ENCODE measurements at places on chromosomes 12 and 14. TPM values are rescaled to one million over a fixed set of nuclear protein-coding genes. Genes with fewer than 3 reads are reported as not detected.

DNA sequence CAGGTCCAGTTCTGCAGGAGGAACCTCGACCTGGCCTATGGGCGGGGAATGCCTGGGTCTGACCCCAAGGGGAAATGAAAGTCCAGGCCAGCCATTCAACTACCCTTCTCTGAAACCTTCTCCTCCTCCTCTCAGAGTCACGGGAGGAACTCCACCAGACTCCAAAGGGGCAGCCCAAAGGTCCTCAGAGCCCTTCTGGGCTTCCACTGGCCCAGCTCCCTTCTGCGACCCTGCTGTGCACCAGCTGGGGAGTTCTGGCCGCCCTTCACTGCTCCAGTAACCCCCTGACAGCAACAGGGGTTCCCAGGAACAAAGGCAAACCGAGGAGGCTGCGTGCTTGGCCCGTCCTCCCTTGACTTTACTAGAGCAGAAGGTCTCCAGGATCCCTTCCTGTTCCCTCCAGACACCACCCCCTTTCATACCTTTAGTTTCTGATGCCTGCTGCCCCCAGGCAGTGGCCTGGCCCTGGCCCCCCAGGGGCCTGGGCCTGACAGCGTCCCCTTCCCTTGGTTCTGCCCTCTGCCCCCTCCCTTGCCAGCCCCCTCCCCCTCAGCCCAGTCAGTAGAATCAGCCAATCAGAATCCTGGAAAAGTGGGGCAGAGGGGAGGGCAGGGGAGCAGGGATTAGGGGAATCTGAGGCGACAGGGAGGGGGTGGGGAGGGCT, 850 bp upstream of the ZNF385A start:
- no peak for DNase-seq

DNA sequence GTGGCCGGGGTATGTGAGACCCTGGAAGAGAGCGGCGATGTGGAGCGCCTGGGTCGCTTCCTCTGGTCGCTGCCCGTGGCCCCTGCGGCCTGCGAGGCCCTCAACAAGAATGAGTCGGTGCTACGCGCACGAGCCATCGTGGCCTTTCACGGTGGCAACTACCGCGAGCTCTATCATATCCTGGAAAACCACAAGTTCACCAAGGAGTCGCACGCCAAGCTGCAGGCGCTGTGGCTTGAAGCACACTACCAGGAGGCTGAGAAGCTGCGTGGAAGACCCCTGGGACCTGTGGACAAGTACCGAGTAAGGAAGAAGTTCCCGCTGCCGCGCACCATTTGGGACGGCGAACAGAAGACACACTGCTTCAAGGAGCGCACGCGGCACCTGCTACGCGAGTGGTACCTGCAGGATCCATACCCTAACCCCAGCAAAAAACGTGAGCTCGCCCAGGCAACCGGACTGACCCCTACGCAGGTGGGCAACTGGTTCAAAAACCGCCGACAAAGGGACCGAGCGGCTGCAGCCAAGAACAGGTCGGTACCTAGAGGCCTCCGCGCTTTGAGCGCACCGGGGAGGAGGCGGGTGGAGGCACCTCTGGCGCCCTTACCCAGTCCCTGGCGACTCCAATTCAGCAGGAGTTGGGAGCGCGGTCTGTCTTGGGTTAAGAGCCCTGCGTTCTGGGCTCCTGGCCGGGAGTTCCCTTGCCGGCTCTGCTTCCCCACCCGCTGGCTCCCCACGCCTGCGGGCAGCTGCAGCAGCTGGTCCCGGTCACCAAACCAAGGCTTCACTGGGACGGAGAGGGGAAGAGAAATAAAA, 700 bp downstream of the SIX6 start:
- no peak for DNase-seq

GRCh38 chr12:32549675-32550079, 129.4 kb upstream of the DNM1L start:
- no peak for DNase-seq

- peak; percentile 45 for DNase-seq
These were observed 51.4 kb downstream of the FBXW8 start for GRCh38 chr12:116962197-116962596.

GRCh38 chr12:12051668-12052067, 19.1 kb upstream of the BCL2L14 start:
- DNase-seq, result no peak

DNA sequence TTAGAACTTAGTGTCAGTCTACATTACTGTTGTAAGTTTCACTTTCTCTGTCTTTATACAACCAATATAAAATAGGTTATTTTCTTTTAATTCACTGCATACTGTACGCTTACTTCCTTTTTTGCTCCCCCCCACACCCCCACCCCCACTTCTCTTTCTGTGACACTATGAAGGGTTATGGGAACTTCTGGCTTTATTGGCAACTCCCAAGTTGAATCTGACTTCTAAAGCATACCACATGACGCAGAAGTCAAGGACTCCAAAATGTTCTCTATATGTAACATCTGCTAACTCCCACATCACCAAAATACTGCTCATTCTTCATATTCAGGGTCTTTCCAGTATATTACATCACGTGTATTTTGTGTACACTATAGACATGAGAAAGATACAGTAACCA, 81.2 kb upstream of the ATXN7L3B start:
- DNase-seq, result no peak

Gene LMNTD1
- not detected for total RNA-seq

- no peak for DNase-seq
These were observed 593 bp downstream of the CFL2 start for GRCh38 chr14:34713681-34714319.

GRCh38 chr14:78752518-78753188, 582.5 kb downstream of the NRXN3 start:
- DNase-seq, result no peak

- DNase-seq, result no peak
These were observed 200.2 kb upstream of the NUDT4 start for GRCh38 chr12:93177208-93178153.

DNA sequence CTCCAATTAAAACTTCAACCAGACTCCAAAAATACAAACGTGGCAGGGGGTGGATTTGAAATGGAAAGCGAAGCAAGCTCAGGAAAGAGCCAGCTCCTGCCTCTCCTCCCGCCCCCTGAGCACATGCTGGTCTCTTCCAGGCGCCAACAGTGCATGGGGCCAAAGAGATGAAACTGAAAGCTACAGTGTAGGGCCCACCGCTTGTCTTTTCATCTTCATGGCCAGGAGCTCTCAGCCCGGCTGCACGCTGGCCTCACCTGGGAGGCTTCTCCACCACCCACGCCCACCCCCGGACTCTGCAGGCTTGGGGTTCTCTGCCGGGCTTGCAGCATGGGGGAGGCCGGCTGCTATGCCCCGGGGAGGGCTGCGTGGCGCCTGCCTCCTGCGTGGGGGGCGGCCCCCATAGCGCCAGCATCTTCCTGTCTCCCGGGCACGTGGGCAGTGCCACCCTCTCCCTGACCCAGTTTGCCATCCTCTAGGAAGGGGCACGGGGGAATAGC, 2.0 kb downstream of the RIMBP2 start:
- no peak for DNase-seq

GRCh38 chr12:108046135-108046534, 83.0 kb upstream of the WSCD2 start:
- no peak for DNase-seq

- no peak for DNase-seq
These were observed 49.8 kb downstream of the NOC4L start for GRCh38 chr12:132194056-132194455.

GRCh38 chr14:20418501-20418909, 5.2 kb upstream of the TEP1 start:
- no peak for DNase-seq

Gene LBHD2
- total RNA-seq, result not detected

Gene CCDC177
- total RNA-seq, result not detected

DNA sequence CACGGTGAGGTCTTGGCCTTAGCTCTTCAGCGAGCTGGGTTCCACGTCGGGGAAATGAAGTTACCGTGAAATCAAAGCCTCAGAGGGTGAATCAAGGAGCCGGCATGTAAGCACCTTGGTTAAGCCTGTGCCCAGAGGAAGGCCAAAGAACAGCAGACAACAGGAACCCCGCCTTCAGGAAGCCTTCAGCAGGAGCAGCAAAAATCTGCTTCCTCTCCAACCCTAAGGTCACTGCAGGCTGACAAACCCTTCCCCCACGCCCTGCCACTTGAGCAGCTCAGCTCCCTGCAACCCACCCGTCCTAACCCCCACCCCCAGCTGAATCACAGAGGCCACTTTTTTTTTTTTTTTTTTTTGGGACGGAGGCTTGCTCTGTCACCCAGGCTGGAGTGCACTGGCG, 72.9 kb upstream of the LTA4H start:
- DNase-seq, result peak; percentile 52

DNA sequence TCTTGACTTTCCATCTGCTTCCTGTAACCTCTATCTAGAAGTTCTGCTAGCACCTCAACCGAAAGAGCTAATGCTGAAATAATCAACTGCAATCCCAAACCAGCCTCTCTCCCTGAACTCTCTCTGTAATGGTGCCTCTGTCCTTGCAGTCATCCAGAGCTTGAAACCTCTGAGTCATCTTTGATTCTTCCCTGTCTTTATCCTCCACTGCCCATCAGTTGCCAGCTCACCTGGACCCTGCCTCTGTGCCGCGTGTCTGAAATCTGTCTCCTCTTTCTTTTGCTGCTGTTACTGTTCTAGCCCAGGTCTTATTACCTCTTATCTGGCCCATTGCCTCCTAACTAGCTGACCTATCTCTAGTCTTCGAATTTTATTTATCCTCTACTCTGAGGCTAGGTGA, 15.5 kb downstream of the CLSTN3 start:
- DNase-seq, result no peak

GRCh38 chr12:31371256-31371620, 45.3 kb upstream of the SINHCAF start:
- no peak for DNase-seq

DNA sequence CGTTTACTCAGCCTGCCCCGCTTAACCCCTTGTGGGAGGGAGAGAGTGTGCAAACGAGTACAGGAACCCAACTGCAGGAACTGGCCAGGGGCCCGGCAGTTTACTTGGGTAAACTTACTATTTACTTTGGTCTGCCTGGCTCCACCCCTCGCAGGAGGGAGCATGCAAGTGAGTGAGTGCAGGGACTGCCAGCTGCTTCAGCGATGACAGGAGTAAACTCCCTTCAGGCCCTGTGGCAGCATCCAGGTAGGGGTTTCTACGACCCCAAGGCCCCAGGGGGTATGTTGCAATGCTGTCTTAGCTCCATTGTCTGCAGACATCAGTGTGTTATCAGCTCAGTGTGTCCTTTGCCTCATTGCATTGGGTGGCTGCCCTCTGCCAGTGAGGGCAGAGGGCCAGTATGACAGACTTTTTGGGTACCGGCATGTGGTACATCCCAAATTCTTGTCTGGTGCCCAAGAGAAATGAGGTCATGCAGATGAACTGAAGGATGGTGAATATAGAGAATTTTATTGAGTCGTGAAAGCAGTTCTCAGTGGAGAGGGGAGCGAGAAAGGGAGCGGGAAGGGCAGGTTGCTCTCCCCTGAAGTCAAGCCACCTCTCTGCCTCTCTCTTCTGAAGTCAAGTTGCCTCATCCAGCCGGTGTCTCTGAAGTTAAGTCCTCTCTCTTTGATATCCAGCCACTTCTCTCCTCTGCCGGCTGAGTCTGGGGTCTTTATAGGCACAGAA, 181.8 kb downstream of the FUT8 start:
- DNase-seq, result no peak

DNA sequence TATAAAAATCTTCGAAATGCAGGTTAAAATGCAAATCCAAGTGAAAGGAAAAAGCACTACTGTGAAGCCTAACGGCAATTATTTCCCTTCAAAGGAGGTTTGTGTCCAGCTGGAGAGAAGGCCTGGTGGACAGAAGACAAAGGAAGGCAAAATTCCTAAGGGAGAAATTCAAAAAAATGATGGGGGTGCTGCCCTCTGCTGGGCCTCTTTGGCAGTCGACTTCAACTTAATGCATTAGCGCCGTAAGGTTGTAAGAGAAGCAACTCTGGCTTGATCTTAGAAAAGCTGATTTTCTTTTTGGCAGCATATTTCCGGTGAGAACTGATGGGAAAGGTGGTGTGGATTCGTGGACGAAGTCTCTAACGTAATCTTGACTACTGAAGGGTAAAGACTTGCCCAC, 34.3 kb upstream of the CHFR start:
- no peak for DNase-seq

Gene GPR135
- 1.3 TPM for total RNA-seq

- DNase-seq, result peak; percentile 92
These were observed 17.0 kb downstream of the RHOF start for GRCh38 chr12:121776190-121777098.

DNA sequence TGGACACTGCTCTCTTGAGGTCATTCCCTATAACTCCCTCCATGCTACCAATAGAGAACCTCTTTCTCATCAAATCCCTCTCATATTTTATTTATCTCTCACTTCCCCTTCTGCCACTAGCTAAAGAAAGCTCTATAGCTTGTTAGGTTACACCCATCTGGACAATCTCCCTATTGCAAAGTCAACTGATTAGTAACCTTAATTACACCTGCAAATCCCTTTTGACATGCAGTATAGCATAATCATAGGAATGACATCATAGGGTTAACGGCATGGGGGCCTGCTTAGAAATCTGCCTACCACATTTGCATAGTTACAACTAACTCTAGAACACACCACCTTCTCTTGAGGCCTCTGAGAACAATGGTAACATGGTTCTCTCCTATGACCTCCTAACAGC, 181.2 kb downstream of the EMP1 start:
- no peak for DNase-seq

Gene MDM2
- 253 TPM for total RNA-seq

DNA sequence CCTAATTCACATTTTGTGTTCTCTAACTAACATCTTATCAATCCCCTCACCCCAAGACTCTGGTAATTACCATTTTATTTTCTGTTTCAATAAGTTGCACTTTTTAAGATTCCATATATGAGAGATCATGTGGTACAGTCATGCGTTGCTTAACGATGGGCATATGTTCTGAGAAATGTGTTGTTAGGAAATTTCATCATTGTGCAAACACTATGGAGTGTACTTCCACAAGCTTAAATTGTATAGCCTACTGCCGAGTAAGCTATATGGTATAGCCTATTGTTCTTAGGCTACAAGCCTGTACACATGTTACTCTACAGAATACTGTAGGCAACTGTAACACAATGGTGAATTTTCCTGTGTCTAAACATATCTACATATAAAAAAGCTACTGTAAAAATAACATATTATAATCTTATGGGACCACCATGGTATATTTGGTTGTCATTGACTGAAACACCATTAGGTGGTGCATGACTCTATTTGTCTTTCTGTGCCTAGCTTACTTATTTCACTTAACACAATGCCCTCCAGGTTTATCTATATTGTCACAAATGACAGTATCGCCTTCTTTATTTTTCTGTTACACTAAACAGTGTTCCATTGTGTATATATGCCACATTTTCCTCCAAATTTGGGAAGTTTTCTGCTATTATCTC, 473.4 kb upstream of the LMO3 start:
- DNase-seq, result no peak

- no peak for DNase-seq
These were observed 215.2 kb downstream of the ANO6 start for GRCh38 chr12:45431126-45431525.

Gene COA8
- 29.1 TPM for total RNA-seq

Gene FLVCR2
- 2.1 TPM for total RNA-seq

- DNase-seq, result peak; percentile 50
These were observed 645 bp downstream of the FOXA1 start for GRCh38 chr14:37594238-37594970.

DNA sequence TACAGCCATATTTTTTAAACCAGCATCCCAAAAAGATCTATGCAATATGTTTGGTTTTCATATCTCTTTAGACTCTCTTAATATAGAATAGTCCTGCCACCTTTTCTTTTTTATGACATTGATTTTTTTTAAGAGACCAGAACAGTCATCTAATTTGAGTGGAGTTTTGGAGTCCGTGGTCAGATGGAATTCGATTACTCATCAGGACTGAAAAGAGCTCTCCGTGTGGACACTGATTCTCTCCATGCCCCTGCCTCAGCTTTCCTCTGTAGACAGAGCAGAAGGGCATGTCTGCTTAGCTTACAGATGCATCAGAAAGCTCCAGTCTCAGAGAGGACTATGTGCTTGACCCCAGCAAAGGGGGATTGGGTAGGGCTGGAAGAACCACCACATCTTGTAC, 27.8 kb downstream of the SMCO2 start:
- no peak for DNase-seq
